ENCODE measurements at places on chromosomes 6 and 20.

DNA sequence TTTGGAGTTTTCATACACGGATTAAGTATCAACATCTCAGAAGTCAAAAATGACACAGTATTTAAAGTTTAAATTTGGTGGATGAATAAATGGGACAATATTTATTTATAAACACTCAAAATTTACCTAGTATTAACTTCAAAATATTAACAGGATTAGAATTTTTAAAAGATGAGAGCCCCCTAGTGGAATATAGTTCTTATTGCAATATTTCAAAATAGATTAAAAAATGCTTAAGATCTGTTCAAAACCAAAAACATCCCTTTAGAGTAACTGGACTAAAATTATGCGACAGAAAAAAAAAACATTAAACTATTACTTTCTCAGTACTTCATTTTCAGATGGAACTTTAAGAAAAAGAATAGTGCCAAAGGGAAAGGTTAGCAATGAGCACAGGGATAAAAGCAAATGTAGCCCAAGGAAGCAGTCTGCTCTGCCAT, 56.6 kb downstream of the SNX14 start:
- DNase-seq, result no peak

DNA sequence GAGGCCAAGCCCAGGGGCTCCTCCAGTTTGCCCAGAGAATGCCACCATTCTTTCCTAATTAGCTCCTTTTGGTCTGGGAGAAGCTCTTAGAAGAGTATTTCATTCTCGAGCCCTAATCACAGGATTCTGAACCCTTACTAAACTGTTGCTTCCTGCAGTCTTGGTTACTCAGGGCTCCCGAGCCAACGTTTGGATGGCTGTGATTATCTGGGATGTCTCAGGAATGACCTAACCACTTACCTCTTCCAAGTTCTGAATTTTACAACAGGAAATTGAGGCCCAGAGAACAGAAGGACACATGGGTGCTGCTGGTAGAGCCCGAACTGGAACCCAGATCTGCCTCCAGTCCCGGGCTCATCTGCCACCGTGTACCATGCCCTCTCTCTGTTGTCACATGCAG, 22.2 kb upstream of the PNPLA1 start:
- DNase-seq, result no peak

- no peak for DNase-seq
These were observed 520.9 kb downstream of the CD83 start for GRCh38 chr6:14638435-14638905.

GRCh38 chr6:129499843-129500219, 210.1 kb downstream of the ARHGAP18 start:
- DNase-seq, result no peak

DNA sequence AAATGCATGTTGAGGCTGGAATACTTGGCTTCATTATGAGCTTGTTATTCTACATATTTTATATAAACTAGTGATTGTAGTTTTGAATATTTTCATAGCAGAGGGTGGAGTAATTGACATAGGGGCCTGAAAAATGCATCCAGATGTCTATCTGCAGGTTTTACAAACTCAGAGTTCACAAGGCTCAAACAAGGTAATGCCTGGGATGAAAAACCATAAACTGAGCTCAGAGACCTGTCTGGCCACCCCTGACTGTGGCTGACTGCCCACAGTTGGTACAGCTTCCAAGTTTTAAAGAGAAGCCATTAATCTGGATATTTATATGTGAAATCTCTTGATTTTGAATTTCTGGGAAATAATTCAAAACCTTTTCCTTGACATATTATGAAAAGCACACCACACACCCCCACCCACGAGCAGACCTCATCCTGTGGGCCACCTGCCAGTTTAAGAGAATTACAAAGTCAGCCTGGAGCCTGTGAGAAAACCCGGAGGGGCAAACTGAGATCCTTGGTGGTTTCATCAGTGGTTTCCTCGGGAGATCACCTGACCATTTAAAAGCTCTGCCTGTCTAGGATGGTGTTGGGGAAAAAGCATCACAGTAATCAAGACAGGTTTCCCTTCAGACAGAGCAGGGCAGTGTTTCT, 230.1 kb downstream of the SAMD5 start:
- DNase-seq, result no peak

DNA sequence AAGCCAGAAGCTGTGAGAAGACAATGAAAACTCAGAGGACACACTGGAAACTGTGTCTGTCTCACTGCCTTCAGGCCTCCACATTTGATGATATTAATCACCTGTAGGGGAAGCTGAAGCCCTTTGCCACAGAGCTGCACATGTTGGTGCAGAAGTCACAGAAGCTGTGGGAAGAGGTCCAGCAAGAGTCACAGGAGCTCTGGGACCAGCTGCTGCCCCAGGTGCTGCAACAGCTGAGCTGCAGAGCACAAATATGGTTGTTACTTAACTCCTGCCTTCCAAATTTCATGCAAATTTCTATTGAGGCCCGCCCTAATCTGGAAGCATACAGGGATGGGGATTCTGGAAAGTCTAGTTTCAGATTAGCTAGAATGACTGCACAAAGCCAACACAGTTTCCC, 169.3 kb downstream of the OGFRL1 start:
- no peak for DNase-seq

DNA sequence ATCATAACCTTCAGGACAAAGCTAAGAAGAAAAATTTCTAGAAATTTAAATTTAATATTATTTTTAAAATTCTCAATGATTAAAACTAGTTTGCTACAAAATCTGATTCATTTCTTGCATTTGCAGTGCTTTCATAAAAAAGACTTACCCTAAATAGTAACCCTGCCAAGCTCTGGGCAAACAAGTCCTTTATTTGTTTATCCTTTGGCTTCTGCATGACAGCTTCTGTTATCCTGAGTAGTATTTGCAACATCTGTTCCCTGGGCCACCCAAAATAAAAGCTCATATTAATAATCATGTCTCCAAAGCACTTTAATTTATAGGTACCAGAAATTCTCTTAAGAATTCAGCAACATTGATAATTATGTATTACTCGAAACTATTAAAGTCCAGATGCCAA, 101.3 kb downstream of the RALGAPA2 start:
- DNase-seq, result no peak

GRCh38 chr20:44583157-44583556, 778 bp downstream of the PKIG start:
- DNase-seq, result no peak

DNA sequence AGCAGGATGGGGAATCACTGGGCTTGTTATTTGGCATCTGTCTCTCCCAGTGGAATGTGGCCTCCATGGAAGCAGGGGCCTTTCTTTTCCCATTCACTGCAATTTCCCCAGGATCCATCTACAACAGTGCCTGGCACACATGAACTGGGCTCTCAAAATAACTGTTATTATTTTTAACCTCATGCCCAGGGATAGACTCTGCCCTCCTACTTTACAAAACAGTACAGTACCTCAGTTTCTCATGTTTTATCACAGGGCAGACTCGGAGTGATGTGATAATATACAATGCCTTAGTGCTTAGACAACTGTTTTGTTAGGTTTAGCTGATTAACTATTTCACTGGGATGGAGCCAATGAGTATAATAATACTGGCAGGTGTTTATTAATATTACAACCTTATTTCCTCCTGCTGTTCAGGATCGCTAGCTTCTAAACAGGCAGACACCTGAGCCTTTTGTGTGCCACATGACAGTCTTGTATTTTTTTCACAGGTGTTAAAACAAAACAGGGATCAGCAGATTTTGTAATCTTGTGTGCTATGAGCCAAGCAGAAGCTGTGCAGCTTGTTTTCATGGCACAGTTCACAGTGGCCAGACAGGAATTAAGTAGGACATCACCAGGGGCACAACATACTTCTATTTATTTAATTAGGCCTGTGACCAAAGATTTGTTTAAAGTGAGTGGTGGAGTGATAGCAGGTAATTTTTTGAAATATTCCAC, 157.7 kb upstream of the EYA4 start:
- DNase-seq, result no peak

DNA sequence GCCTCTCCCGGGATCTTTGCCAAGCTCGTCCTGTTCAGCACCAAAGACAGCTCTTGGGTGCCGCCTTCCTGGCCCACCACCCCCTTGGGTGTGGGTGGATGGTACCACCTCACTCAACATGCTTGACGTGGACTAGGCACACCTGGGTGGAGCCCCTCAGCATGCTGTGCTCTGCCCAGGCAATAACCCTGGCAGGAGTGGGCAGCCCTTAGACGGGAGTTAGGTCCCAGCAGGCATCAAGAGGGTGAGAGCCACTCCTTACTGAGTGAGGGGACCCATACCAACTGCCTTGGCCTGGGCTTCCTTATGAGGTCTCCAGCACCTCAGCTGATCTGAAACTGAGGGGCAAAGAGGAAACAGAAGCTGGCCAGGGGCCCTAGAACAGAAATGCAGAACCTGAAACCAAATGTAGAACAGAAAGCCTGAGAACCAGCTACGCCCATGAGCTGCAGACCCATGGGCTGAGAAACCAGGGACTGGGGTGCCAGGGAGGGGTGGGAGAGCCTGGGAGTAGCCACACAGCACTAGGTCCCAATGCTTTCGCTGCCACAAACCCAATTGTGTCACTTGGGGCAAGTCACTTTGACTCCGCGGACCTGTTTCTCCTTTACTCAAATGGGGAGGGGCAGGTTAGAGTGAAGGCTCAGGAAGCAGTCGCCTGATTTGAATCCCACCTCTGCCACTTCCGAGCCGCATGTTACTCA, 2.0 kb downstream of the FGD2 start:
- DNase-seq, result no peak

DNA sequence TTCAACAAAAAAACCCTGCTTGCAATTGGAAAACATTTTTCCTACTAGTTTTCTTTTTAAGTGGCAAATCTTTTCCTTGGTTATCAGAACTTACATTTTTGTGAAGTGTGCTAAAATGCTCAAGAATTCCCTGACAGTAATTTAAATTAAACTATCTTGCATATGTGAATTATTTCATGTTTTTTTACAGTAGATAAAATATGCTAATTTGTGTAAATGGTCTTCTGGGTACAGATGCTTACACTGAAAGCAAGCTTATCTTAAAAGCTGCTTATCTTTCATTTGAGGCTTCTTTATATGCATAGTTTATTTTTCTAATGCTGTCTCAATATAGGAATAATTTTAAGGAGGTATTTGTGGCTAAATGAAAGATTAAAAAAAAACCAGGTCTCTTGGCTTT, 403.0 kb upstream of the FLRT3 start:
- no peak for DNase-seq

DNA sequence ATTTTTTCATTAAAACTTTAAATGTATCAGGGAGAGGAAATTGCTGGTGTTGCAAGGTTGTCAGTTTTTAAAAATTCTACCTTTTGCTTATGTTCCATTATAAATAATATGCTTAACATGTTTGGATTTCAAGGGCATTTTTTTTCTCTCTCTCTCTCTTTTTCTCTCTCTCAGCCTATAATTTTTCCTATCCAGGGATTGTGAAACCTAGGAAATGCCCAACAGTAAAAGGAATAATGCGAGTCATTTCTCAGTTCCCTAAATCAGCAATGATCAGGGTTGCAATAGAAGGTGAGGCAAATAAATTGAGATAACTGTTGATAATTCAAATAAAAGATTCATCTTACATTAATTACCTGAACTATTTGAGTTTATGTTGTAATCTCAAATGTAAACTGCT, 53.2 kb upstream of the IFNGR1 start:
- DNase-seq, result no peak
